ENCODE measurements at places on chromosomes 6 and 20.

DNA sequence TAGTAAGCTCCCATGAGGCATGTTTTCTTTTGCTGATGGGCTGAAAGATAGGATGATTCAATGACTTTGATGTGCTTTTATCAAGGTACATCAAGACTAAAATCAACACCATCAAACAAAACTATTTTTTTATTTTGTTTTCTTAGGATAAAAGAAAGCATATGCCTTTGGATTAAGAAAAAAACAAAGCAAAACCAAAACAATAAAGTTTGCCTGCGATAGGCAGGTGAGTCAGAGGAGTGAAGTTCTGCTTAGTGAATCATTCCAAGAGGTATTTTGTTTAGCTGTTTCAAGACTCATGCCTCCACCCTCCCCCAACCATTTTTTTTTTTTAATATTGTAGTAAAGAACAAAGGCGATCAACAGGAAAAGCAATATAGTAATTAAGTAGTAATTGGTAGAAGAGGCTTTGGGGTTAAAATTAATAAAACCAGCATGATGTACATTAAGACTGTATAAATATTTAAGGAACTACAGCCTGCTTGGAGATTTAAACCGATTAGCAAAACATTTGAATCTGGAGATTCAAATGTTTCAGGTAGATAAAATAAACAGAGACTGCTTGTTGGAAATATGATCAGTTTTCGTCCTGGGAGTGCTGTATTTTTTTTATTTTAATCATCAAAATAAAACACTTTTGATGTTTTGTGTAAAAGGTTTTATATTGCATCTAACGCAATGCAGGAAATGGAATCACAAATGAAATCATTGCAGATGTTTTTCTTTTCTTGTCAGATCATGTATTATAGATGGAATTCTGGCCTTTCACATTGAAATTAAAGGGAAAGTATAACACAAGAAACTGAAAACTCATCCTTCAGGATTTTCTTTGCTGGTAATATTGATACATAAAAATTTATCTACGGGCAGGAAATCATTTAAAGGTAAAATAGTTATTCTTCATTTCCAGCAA is 482.3 kb upstream of the MANEA start:
- DNase-seq, result peak; percentile 73

GRCh38 chr6:46042355-46042999 is 26.8 kb upstream of the CLIC5 start:
- DNase-seq, result peak; percentile 84

DNA sequence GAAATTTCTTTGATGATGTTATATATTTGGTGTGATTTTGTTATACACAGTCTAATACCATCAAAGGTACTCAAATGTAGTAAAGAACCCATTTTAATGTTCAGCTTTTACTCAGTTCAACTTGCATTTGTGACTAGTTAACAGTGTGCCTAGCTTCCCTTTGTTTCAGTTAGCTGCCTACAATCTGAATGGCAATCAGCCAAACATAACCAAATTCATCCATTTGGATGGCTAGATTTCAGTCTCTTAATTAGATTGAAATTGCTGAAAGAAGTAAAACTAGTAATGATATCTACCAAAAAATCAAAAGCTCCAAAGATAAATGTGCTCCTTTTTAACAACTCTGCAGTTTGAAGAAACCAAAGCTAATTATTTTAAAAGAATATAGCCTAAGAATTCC is 6.9 kb downstream of the EPHA7 start:
- no peak for DNase-seq

DNA sequence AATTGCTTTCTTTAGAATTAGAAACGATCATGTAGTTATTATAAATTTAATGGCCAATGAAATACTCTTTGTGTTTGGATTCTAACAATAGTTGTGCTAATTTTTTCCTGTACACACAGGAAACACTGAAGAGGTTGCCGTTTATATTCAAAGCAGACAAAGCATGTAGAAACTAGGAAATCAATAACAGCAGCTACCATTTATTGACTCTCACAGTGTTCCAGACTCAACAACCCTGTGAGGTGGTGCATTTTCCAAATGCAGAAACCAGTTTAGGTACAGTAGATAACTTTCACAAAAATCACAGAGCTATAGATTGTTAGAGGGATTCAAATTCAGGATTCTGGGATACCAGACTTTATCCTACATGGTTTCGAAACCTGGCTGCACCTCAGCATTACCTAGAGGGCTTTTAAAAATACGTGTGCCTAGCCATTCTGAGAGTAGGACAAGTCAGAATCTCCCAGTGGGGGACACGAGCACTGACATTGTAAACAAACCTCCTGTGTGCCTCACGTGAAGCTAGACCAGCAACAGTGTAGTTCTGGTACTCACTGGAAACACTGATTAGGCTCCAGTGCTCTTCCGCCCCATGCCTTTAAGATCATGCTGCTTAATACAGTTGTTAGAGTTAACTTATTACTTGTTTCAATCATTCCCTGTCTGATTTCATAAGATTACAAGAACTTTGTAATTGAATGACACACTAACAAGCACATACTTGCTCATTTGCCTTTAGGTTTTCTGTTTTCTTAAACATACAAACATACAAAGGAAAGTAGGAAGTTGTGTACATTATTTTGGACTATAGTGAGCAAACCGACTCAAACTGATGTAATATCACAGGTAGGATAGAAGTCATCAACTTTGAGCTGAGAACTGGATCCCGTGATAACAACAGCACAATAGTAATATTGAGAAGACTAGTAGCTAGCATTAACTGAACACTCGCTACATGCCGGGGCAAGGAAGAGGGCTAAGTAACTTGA is 65.8 kb downstream of the MAP3K4 start:
- DNase-seq, result no peak

DNA sequence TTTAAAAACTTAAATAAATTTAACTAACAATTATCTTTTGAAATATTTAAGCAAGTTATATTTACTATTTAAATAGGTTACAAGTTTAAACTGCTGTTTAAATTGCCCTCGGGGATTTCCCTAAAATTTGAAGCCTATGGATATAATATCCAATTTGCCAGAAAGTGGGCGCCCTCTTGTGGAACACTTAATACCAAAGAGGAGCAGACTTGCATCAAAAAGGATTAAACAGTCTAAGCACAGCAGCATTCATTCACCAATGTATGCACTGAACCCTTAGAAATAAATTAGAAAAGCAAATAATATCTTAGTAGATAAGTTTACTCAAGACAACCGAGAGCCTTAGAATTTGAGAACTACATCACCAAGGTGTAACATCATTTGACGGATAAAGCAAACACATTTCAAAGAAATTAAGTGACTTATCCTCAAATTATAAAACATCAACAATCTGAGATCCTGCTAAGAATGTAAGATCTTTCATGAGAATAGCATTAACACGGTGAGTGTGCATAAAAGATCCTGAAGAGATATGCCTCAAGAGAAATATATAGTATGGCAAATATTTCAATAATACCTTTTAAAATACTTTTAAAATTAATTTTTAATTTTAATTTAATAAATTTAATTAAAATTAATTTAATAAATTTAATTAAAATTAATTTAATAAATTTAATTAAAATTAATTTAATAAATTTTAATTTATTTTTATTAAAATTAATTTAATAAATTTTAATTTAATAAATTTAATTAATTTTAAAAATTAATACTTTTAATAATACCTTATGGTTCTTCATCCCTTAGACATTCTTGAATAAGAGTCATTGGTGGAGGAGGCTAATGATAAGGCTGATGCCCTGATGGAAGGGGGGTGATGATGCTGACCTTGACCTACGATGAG is 11.5 kb upstream of the MEP1A start:
- DNase-seq, result peak; percentile 89

DNA sequence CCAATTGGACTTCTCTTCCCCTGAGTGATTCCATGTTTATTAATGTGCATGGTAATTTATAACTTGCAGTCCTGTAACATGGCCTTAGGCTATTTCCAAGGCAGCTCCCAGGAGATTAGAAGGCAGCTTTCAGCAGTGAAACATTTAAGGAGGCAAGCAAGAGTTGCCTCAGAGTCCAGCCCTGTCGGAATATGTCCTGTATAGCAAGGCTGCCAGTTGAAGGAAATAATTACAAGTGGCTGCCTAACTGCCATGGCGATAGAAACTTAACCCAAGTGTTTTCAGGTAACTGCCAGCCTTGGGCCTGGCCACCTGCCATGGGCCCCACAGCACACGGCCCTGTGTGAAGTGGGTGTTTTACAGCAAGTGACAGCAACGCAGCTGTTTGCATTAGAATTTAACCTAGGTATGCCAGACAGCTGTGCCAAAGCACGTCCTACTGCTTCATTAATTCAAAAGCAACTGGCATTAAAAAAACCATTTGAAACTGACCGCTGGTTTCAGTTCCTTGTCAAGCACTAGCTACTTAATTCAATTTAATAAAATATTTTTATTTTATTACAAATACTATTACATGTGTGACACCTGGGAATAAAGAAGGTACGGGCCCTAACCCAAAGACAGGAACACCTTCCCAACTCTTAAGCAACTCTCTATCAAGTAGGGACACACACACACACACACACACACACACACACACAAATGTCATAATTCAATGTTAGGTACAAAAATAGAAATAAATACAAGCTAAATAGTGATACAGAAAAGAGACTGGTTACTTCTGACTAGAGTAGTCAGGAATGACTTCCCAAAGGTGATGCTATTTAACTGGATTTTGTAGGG is 151.8 kb upstream of the HEY2 start:
- DNase-seq, result peak; percentile 89

DNA sequence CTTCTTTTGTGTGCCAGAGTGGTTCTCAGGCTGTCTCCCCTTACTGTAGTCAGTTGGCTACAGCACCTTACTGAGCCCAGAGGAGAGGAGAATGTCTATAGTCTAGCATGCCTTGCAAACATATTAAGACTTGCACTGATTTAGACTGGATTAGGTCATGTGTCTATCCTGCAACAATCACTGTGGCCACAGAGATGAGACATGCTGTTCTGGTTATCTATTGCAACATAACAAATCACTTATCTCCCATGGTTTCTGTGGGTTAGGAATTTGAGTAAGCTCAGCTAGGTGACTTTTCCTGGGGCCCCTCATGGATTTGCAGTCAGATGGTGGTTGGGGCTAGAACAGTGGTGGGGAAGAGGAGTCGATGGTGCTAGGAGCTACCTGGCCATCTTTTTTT is 261.3 kb downstream of the SOD2 start:
- DNase-seq, result no peak

- DNase-seq, result no peak
These were observed 83.0 kb downstream of the YTHDF1 start for GRCh38 chr20:63132715-63133471.

DNA sequence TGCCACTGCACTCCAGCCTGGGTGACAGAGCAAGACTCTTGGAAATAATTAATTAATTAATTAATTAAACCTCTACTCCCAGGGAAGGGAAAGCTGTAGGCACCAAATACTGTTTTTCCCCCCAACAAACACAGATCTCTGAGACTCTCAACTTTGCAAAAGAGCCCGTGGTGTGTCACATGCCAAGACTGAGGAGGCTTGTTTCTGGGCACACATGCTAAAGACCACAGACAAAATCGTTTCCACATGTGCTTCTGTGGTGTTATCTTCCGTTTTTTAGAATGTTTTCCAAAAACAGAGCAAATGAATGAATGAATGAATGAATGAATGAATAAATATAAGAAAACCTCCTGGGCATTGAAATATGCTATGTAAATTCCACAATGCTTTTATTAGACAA is 55.6 kb upstream of the ATXN1 start:
- no peak for DNase-seq

DNA sequence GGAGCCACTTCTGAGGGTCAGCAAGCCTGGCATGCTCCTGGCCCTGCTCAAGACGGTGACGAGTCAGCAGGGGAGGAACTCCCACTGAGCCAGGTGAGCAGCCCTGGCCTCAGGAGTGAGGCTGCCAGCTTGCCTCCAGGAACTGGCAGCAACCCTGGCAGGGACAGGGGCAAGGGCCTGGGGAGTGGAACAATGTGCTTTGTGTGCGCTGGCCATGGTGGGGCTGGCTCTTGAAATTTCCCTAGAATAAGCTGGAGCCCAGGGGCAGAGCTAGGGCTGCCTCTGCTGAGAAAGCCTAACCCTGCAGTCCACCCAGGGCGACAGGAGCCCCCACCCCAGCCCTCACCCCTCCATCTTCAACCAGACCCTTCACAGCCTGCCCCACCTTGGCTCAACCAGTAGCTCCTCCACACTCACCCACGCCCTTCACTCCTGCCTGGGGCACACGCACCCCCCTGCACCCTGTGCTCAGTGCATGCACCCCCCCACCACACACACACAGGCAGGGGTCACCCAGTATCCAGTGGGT is 88.0 kb downstream of the MRPL14 start:
- no peak for DNase-seq

DNA sequence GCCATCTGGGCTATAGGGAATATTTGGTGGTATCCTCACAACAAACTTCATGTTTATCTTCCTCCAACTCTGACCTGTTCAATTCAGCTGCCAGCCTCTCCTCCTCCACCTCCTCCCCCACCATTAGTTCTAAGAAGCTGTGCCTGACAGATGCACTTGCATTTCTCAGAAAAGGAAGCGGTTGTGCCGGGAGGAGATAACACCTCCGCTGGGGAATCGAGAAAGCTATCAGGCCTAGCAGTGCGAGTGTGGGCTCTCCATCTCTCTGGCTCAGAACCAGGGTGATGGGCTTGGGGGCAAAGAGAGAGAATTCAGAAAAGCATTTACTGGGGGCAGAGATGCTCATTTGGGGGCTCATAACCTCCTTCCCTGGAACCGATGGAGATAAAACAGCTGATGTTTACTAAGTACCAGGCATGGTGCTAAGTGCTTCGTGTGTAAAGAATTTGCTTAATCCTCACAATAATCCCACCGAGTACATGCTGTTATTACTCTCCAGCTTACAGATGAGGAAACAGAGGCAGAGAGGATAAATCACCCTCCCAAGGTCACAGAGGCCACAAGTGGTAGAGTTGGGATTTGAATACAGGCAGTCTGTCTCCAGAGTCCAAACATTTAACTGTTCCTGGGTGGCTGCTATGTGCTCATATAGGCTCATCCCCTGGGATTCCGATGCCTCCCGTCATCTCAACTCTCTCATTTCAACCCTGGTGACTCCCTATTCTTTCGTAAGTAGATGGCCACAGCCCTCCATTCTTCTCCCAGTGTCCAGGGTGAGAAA is 38.3 kb downstream of the COX4I2 start:
- no peak for DNase-seq

DNA sequence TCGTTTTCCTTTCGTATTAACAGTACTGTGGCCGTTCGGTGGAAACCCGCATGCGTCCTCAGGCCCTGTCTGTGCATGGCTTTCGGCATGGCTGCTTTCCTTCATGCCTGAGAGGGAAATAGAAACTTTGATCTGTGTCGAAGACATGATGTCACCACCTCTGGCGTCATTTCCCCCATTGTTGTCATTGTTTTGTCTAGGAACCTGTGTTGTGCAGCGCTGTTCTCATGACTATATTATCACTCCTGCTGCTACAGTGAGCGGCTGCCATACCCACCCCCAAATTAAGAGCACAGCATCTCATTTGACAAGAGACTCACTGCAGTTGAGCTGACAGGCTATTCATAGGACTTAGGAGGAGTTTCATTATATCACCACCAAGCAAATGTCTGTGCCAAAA is 172.3 kb downstream of the TMEM242 start:
- no peak for DNase-seq
